ENCODE measurements at places on chromosomes 3 and 15.

- no peak for DNase-seq
Observed at GRCh38 chr3:186451371-186451770, 89.3 kb upstream of the DGKG start.

DNA sequence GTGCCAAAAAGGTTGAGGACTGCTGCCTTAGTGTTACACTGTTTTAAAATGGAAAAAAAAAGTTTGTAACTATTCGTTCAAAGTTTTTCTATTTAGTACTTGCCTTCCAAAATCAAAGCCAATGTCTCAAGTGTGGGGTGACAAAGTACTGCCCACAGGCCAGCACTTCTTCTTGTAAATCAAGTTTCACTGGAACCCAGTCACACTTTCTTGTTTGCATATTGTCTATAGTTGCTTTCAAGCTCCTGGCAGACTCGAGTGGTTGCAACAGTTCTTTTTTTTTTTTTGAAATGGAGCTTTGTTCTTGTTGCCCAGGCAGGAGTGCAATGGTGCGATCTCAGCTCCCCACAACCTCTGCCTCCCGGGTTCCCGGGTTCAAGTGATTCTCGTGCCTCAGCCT is 75.3 kb upstream of the RPL35A start:
- no peak for DNase-seq

DNA sequence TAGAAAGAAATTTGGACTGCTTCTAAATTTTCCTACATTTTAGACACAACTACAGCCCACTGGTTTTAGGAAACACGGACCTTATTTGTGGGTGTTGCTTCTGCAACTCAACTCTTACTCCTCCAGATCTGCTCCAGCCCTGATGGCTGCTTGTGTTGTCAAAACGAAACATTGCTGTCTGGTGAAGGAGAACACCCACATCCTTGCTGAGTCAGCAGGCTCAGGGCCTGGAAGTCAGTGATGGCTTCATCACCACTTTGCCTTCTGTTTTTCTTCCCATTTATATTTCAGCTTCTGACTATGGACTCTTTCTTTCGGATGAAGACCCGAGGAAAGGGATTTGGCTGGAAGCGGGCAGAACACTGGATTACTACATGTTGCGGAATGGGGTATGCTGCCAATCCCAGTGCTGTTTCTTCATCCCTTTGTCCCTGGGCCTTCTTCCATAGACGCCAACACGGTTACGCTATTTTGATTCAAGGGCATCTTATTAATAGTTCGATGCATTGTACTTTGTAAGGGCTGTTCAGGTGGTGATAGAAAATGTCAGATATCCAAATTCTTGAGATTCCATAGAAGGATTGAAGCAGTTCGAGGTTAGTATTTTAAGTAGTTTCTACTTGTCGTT is 392.6 kb upstream of the TPM1 start:
- DNase-seq = no peak

DNA sequence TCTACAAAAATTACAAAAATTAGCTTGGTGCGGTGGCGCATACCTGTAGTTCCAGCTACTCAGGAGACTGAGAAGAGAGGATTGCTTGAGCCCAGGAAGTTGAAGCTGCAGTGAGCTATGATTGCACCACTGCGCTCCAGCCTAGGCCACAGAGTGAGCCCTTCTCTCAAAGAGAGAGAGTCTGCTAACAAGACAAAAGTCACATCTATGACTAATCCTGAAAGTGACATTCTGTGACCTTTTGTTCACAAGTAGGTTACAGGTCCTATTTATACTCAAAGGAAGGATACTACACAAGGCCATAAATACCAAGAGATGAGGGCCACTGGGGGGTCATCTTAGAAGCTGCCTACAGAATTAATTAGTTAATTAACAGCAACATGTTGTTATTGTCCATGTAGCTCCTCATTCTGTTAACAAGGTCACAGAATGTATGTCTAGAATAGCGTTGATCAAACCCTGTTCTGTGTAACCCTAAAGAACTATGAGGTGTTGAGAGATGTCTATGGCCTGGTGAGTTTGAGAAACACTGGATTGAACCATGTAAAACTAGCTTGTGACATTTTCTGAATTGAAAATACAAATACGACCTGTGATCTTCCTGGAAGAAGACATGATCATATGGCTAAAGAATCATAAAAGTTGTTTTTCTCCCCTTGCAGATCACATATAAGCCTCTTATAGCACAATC is 97.0 kb downstream of the SAMMSON start:
- DNase-seq = no peak

DNA sequence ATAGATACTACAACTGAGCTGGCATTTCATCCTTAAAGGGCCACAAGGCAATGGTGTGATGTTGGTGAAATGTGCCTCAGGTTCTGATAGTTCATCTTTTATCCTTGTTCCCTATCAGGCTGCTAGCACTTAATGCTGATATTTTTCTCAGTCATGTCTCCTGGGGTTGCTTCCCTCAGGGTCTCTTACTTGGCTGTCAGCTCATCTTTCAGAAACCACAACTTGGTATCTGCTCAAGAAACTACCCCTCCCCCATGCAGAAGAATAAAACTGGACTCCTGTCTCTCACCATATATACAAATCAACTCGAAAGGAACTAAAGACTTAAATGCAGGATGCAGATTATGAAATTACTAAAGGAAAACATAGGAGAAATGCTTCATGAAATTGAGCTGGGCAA is 308.1 kb downstream of the CHST2 start:
- no peak for DNase-seq

GRCh38 chr3:42376344-42376798 is 34.0 kb downstream of the LYZL4 start:
- no peak for DNase-seq

- DNase-seq = no peak
Observed at GRCh38 chr15:61116825-61117224, 112.3 kb downstream of the RORA start.

DNA sequence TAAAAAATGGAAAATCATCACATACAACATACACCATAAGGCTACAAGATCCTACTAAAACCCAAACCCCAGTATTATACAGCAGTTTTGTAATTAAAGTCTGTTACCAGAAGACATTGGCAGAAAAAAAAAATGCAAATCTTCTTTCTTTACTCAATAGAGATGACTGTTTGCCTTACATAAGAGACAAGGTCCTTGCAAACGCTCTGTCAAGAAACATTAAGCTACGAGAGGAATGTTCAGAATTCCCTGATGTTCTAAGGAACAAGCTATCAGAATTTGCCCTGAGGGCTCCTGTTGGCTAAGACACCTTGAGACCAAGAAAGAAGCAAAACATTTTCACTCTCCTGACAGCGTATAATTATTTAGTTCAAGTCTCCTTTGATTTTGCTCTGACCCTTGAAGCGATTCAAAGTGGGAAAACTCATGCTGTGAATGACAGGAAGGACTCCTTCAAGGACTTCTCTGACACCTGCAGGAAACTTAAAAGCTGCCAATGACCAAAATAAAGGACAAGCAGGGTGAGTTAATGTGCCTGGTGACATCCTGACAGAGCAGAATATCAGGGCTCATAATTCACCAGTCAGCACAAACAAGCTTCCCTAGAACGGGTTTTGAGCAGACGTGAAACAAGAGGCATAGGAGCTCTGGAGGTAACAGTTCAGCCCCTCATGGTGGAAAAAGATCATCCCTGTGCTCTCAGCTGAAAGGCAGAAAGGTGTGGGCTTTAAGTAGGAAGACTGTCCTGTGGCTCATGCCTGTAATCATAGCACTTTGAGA is 2.5 kb downstream of the SCAMP2 start:
- DNase-seq = no peak

GRCh38 chr15:68417897-68418296 is 14.1 kb downstream of the ITGA11 start:
- no peak for DNase-seq

DNA sequence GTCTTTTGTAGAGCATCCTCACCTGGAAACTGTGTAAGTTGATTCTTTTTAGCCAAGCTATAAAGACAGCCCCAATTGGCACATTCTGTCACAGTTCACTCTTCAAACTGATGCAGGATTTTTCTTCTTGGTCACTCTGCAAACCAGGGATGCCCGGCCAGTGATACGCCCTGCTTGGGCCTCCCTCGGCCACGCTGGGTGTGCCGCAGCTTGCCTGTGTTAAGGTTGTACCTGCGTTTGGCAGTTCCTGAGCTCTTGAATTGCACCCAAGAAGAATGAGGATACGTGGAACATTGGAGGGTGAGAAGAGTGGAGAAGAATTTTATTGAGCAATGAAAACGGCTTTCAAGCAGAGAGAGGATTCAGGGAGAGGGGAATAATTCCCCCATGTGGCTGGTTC is 49.9 kb downstream of the PSMD6 start:
- DNase-seq = no peak

DNA sequence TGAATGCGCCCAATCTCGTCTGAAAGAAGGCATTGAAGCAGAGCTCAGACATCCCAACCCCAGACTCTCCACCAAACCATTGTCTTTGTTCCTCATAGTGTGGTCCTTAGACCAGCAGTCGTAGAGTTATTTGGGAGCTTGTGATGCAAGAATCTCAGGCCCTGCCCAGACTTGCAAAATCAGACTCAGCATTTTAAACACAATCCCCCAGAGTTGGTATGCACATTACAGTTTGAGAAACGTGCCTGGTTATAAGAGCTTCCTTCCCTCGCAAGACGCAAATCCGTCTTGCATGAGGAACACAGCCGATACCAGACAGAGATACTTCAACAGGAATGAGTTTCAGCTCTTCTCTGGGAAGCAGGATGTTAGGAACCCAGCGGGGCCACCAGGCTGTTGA is 38.9 kb upstream of the IREB2 start:
- no peak for DNase-seq

DNA sequence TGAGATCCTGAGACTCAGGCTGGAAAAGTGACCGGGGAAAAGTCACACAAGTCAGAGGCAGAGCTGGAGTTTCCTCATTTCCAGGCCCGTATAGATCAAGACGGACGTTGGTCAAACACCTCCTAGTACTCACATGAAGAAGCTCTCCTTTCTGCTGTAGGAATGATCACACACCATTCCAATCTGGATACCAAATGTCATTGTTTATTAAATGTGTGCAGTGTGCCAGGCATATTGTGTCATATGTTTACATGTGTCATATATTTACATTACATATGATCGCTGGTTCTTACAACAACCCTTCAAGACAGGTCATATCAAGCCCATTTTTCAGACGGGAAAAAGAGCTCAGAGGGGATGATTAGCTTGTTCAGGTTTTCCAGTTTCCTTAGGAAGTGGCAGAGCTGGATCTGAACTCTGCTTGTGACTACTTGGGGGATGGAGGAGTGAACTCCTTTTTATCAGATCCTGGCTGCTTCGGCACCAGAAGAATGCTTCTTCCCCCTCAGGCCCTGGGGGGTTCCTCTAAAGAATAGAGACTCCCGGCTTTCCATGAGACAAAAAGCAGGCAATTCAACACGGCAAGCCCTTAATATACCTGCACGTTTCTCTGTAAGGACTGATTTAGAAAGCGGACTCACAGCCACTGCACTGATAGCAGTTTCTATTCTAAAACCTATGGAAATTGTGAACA is 41.9 kb downstream of the FAM43A start:
- DNase-seq = no peak

DNA sequence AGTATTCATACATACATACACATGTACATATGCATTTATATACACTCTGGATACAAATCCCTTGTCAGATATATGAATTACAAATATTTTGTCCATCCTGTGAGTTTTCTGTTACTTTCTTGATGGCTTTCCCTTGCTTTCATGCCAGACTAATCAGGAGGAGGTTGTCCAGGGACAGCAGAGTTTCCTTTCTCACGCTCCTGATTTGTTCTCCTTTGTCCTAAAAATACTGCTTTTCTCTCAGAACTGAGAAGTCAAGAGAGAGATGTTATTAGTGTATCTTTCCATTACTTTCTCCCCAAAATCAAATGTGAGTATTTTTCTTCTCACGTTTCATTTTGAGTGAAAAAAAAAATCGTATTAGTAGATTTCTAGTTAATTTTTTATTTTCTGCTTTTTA is 12.1 kb upstream of the TCAIM start:
- no peak for DNase-seq

DNA sequence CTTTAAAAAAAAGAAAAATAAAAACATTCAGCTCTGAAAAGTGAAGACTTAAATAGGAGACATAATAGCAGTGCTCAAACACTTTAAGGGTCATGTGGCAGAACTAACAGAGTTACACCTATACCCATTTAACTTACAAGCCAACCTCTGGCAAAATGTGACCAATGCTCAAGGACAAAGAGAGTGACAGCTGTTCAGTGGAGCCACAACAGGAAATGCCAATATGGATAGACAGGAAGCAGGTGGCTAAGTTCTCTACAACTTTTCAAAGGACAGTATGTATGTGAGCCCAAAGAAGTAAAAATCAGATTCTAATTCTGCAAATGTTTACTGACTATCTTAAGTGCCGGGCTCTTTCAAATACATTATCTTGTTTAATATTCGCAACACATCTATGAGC is 3.4 kb downstream of the TMCC1 start:
- no peak for DNase-seq

DNA sequence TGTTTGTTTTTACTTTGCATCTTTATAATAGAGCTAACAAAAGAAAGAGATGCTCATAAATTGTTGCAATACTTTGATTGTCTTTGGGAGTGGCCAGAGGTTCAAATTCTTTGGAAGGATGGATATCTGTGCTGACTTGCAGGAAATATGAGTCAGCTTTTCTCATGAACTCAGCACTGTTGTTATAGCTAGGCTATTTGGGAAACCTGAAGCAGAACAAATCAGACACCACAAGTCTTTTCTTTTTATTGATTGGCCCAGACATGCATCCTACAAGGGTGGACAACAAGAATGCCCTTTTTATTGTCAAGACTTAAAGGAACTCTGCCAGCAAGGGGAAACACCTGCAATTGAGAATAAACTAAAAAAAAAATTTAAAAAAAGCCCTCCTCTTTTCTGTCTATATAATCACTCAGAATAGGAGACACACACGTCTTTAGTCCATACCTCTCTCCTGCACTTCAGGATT is 4.6 kb upstream of the DENND4A start:
- no peak for DNase-seq

GRCh38 chr15:89123181-89123525 is 34.9 kb downstream of the ABHD2 start:
- DNase-seq = no peak

DNA sequence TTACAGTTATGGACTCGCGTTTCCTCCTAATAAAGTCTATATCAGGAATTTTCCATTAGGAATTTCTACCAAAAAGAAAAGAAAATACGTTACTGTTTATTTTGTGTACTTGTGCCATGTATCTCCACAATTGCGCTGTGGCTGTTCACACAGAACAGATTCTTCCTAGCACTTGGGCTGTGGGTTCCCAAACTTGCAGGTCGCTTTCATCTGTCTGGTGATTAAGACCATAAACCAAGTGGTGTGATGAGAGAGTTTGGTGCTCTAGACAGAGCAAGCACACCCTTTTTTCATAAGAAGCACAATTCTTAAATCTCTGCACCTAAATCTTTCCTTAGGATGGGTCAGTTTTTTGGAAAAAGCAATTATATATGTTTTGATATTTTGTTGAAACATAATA is 203.3 kb downstream of the TP63 start:
- DNase-seq = no peak

- DNase-seq = no peak
Observed at GRCh38 chr3:8938021-8938420, 25.3 kb downstream of the RAD18 start.

DNA sequence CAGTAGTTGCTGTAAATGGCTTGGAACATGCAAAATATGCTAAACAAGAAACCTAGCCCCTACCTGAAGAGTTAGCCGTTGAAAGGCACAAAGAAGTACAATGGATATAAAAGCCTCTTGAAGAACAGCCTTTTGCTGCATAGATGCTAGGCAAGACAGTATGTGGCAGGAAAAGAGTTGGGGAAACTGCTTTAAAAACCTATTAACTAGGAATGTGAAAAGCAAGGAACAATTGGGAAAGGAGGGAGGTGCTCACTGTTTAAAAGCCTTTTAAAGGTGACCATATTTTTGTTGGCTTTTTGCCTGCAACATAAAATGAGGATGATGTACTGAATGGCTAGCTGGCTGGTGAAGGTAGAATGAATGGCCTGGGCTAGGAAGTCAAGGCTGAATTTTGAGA is 24.5 kb upstream of the SOX2 start:
- DNase-seq = no peak
